Psoas muscle (tissue), 8 donors: ENCODE measurements at places on chromosomes 3 and 15. TPM values are rescaled to one million over a fixed set of nuclear protein-coding genes. Genes with fewer than 3 reads are reported as not detected.

Gene C2CD4A
- polyA plus RNA-seq = 0.04 TPM

DNA sequence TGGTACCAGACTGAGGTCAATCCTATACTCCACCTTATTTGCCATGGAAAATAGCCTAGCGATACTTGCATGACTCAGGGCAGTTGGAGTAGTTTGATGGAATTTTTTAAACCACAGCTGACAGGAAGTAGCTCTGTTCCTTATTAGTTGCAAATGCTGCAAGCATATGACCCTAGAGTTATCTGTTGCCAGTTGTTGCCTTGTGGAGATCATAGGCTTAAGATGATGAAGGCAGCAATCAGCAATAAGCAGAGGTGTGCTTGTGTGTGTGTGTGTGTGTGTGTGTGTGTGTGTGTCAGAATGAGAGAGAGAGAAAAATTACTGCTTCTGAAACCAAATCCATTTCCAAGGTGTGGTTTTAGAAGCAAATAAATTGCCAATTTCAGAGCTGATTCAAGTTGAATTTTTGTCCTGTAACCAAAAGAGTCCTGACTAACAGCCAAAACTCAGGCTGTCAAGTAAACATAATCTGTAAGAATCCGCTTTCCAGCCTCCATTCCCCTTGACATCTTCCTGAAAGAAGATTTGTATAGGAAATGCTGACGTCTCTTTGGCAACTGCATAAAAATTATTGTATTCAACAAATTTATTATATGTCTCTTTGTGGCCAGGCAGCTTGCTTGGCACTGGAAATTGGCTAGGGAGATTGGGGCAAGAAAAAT, 141.2 kb downstream of the SERPINI1 start:
- no peak for DNase-seq

Gene GPR27
- 0.21 TPM for polyA plus RNA-seq

DNA sequence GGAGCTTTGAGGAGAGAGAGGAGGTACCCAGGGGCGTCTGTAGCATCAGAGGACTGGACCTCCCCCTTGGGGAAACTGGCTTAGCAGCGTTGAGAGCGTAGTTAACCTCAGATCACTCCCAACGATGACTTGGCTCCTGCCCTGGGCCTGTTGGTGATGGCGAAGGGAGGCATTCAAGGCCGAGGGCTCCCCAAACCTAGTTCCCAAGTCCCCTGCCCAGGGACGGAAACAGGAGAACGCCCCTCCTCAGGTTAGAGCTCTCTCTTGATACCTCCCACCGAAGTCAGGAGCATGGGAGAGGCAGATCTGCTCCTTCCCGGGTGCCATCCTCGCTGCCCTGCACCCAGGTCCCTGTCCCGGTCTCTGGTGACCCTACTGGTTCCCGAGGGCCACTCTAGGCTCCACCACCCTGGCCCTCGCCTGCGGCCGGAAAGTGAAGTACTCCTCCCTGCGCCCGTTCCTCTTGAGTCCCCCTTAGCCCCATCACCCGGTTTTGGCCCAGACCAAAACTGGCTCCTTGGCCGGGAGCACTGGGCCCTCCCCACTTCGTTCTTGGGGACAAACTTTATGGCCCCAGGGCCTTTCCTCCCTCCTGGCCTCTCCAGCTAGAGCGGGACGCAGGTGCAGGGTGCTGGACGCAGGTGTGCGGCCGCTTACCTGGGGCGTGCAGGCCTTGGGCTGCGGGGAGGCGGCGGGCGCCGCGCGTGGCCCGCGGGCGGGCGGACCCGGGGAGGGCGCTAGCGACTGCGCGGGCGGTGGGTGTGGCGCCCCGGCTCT, 2.6 kb upstream of the SKOR1 start:
- DNase-seq = peak; percentile 6

Gene ZNF860
- 0.01 TPM for polyA plus RNA-seq
